Inflammatory macrophage (primary cell): ENCODE measurements at places on chromosomes 1 and 21.
A peak's percentile ranks its signal among the peaks of the same experiment; 100 is the strongest.

- no peak for DNase-seq
Measured at GRCh38 chr1:223515926-223516325, 122.7 kb downstream of the CCDC185 start.

DNA sequence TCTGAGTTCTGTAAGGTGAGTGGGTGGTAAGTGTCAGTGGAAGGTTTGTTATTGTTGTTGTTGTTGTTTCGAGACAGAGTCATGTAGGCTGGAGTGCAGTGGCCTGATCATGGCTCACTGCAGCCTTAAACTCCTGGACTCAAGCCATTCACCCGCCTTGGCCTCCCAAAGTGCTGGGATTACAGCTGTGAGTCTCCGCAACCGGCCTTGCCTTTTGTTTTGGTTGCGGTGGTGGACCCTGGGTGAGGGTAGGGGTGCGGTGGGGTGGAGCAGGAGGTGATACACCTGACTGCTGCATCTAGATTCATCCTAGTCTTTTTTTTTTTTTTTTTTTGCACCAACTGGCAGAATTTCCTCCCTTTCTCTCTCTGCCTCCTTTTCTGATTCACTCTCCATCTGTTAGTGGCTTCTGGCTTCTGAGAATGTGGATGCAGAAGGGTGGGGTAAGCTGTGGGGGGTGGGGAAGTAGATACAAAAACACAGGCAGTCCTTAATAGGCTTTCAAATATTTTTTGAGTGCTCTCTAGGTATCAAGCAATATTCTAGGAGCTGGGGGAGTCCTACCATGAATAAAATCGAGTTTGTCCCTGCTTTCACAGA, 4.6 kb upstream of the GMEB1 start:
- no peak for DNase-seq

- no peak for DNase-seq
Measured at GRCh38 chr1:29686012-29686930, 449.9 kb downstream of the PTPRU start.

DNA sequence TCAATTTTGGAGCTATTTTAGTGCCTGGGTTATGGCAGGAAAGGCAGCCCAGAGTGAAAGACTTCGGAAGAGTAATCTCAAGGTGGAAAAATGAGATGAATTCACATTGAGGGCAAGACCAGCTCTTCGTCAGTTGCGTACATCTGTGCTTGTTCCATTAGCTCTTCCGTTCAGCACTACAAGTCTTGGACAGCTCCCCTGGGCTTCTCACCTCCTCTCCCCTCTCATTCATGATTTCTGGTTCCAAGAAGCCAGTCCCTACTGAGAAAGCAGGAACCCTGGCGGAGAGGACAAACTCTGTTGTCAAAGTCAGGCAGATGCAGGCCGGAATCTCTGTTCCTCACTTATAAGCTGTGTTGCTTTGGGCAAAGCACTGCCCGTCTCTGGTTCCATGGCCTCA, 76.5 kb downstream of the ACTL8 start:
- DNase-seq = peak; percentile 3

GRCh38 chr1:204791453-204792353, 79.0 kb upstream of the NFASC start:
- DNase-seq = peak; percentile 51

DNA sequence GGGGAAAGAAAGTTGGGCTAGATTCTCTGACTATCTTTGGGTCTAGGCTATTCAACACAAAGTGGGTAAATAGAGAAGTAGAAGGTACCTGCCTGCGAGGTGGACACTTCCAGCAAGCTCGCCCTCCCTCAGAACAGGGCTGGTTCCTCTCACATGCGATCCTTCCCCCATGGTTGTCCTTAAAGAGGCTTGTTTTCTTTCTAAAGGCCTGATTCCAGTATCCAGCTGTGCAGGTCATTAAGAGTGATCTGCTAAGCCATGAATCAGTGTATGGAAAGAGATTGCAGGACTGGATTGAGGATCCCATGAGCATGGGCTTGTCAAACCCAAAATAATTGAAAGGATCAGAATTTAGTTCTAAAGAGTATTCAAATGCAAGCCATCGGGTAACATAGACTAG, 189.0 kb downstream of the URB2 start:
- DNase-seq = no peak

DNA sequence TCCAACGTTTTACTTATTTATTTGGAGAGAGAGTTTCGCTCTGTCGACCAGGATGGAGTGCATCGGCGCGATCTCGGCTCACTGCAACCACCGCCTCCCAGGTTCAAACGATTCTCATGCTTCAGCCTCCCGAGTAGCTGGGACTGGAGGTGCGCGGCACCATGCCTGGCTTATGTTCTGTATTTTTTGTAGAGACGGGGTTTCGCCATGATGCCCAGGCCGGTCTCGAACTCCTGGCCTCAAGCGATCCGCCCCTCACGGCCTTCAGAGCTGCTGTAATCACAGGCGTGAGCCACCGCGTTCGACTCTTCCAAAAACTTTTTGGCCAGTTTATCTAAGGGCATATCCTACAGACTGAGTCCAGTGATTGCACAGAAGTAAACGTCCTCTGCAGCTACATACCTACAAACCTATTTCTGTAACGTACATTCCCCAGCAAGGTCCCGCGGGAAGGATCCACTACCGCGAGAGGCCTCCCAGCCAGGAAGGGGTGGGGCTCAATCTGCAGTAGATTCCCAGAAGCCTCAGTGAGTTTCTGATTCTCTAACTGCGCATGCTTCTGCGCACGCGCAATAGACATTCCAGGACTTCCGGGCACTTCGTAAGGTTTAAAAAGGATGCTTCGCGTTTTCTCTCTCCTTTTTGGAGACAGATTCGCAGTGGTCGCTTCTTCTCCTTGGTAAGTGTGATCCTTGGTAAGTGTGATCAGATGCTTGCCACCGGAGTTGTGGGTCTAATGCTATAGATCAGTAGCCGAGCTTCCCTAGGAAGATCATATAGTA, at the start of gene RCC1:
RCC1 (plus strand) TSS at position 638 of the 782 bp plus-strand sequence. CDS start 23,824 bp downstream, outside the sequence.
- peak; percentile 99 for DNase-seq

GRCh38 chr1:181936768-181937581, 124.5 kb downstream of the ZNF648 start:
- DNase-seq = peak; percentile 2

DNA sequence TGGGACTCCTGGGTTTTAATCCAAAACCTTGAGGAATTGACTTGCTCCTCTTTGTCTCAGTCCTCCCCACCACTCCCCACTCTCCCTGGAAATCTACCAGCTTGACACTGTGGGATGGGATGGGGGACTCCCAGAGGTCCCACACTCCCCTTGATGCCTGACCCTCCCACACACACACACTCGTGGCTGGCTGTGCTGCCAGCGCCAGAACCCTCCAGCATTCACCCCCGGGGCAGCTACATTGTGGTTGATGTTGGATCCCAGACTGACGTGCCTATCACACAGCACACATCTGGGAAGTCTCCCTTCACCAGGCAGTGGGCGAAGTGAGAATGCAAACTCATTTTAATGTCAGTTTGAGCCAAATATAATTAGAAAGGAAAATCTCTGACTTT, 10.0 kb downstream of the KIRREL1 start:
- DNase-seq = no peak

DNA sequence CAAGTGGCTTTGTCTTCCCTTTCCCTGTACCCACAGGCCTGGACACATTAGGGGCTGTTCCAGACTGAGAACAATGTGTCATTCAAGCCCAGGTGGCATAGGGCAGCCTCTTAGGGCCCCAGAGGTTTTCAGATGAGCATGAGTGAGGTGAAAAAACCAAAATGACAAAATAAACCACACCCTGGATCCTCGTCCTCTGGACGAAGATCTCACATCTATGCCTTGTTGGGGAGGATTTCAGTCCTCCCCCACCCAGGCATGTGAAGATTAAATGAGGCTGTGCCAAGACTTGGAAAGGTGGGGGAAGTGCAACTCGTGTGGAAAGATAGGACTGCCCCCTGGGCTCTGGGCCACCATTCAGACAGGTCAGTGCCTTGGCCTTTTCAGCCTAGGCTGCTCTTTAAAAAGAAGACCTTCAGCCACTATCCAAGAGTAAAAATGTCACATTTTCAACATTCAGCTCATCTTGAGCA, 32.8 kb upstream of the IL19 start:
- no peak for DNase-seq

- DNase-seq = no peak
Measured at GRCh38 chr1:47683401-47683800, 245.6 kb downstream of the FOXD2 start.

- DNase-seq = no peak
Measured at GRCh38 chr1:7293702-7294629, 477.1 kb upstream of the VAMP3 start.

GRCh38 chr1:180168786-180169639, 14.3 kb downstream of the QSOX1 start:
- DNase-seq = no peak

- no peak for DNase-seq
Measured at GRCh38 chr1:205585835-205586785, 45.7 kb downstream of the ELK4 start.

- no peak for DNase-seq
Measured at GRCh38 chr1:240114222-240114621, 22.5 kb downstream of the FMN2 start.

GRCh38 chr1:1238702-1239178, 6.7 kb downstream of the B3GALT6 start:
- DNase-seq = no peak

DNA sequence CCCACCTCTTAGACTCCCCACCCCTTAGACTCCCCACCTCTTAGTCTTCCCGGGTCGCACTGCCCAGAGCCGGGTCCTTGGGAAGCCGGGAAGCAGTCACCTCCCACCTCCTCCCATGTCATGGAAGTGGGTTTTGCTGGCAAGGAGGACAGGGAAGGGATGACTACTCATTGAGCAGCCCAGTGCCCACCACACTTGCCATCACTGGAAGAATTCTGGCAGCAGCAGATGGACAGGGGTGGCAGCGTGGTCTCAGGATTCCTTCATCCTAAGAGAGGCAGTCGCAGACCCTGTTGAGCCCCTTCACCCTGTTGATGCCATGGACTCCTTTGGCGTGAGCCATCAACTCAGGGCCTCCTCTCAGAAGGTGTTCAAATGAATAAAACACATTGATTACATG, 140.8 kb downstream of the PGBD5 start:
- DNase-seq = no peak

DNA sequence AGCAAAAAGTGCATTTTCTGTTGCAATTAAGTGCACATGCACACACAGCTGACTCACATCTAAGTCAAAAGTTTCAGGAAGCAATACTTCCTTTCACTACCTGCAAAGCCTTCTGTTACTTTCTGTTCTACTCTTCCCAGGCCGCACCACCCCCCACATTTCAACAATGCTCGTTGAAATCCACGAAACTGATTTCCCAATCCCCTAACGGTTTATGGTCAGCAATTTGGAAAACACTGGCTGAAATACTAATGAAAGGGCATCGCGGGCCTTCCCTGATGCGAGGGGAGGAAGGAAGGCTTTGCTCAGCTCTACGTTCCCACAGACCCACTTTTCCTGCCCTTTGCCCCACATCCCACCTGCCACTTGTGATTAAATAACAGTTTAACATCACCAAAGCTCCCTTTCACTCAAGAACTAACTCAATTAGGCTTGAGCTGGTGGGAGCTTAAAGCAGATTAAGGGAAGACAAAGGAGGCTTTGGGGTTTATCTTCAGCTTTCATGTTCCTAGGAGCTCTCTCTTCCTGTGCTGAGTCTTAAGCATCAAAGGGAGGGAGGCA, 243.2 kb upstream of the RAB4A start:
- DNase-seq = peak; percentile 63

GRCh38 chr1:63758791-63759190, 15.0 kb upstream of the ROR1 start:
- DNase-seq = no peak

- DNase-seq = no peak
Measured at GRCh38 chr1:187157552-187157951, 328.8 kb downstream of the PLA2G4A start.

DNA sequence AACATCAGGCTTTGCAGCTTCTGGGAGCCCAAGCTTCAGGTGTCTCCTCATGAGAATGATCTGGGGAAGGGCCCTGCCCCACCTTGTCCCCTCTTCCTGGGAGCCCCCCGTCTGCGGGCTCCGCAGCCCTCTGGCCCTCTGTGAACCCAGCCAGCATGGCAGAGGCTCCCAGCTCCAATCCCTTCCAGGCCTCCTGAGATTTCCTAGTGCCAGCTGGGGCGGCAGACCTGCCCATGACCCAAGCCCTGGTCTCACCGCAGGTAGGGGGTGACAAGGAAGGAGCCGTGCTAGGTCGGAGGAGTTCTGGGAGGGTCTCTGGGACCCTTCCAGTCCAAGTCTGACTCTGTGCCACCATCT, 7.7 kb downstream of the PLEKHG5 start:
- DNase-seq = no peak

- DNase-seq = peak; percentile 93
Measured at GRCh38 chr1:204254031-204254661, 40.4 kb upstream of the GOLT1A start.

GRCh38 chr1:108034396-108034795, 69.4 kb upstream of the VAV3 start:
- DNase-seq = no peak

DNA sequence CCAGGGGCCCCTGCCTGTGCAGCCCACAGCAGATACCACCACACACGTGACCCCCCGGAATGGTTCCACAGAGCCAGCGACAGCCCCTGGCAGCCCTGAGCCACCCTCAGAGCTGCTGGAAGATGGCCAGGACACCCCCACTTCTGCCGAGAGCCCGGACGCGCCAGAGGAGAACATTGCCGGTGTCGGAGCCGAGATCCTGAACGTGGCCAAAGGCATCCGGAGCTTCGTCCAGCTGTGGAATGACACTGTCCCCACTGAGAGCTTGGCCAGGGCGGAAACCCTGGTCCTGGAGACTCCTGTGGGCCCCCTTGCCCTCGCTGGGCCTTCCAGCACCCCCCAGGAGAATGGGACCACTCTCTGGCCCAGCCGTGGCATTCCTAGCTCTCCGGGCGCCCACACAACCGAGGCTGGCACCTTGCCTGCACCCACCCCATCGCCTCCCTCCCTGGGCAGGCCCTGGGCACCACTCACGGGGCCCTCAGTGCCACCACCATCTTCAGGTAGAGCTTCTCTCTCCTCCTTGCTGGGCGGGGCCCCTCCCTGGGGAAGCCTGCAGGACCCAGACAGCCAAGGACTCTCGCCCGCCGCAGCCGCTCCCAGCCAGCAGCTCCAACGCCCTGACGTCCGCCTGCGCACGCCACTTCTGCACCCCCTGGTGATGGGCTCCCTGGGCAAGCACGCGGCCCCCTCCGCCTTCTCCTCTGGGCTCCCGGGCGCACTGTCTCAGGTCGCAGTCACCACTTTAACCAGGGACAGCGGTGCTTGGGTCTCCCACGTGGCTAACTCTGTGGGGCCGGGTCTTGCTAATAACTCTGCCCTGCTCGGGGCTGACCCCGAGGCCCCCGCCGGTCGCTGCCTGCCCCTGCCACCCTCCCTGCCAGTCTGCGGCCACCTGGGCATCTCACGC, 51.0 kb downstream of the COL18A1 start:
- DNase-seq = no peak

DNA sequence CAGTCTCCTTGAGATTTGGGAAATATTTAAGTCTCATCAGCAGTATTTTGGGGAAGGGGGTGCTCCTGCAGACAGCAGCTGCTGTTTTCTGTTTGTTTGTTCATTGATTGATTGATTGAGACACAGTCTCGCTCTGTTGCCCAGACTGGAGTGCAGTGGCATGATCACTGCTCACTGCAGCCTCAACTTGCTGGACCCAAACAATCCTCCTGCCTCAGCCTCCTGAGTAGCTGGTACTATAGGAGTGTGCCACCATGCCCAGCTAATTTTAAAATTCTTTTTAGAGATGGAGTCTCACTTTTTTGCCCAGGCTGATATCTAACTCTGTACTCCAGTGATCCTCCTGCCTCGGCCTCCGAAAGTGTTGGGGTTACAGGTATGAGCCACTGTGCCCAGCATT, 18.2 kb downstream of the UCK2 start:
- no peak for DNase-seq

GRCh38 chr1:212951947-212952640, 1.8 kb downstream of the VASH2 start:
- DNase-seq = no peak

- DNase-seq = peak; percentile 76
Measured at GRCh38 chr1:156727926-156728598, at the start of gene METTL25B. Gene METTL25B, plus strand, starts transcription at chr1:156728469. Its CDS starts 636 bp downstream, at chr1:156729105.
